Spleen (tissue), 13 donors: ENCODE measurements at places on chromosomes 4 and X. TPM values are rescaled to one million over a fixed set of nuclear protein-coding genes. Genes with fewer than 3 reads are reported as not detected.

DNA sequence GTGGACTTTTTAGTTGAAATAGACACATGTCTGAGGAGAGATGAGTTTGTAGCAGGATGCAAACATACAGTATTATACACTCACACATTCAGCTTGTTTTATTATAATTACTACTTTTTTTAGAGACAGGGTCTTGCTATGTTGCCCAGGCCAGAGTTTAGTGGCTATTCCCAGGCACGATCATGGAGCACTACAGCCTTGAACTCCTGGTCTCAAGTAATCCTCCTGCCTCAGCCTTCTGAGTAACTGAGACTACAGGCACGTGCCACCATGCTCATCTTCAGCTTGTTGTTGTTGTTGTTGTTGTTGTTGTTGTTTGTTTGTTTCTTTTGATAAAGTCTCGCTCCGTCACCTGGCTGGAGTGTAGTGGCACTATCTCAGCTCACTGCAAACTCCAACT is 94.7 kb upstream of the ACSL4 start:
- DNase-seq: no peak

Gene HTN1
- total RNA-seq: not detected

DNA sequence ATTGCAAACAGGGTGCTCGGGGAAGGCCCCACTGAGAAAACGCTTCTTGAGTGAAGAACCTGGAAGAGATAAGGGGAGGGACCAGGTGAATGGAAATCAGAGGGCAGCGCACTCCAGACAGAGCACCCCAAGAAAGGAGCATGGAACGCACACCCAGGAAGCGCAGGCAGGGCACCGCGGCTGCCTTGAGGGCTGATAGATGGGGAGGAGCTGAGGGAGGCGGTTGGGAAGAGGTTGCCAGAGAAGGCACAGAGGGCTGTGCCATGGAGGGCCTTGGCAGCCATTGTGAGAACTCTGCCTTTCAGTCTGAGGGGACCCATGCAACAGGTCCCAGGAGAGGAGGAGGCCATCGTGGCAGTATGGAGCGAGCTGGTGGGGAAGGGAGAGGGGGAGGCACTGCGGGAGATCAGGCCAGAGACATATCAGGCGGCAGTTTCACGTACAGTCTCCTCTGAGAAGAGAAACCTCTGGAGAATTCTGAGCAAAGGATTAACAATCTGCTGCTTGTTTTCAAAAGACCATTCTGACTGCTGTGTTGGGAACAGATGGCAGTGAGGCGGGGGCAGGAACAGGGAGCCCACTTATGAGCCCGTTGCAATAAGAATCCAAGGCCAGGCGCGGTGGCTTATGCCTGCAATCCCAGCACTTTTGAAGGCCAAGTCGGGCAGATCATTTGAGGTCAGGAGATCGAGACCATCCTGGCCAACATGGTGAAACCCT is 83.7 kb downstream of the PCYT1B start:
- no peak for DNase-seq

GRCh38 chr4:127793528-127793927 is 11.4 kb downstream of the HSPA4L start:
- no peak for DNase-seq

Gene MAP9
- total RNA-seq: 4.4 TPM

Gene CFAP47
- total RNA-seq: 0.15 TPM

Gene RGN
- total RNA-seq: 3.0 TPM

DNA sequence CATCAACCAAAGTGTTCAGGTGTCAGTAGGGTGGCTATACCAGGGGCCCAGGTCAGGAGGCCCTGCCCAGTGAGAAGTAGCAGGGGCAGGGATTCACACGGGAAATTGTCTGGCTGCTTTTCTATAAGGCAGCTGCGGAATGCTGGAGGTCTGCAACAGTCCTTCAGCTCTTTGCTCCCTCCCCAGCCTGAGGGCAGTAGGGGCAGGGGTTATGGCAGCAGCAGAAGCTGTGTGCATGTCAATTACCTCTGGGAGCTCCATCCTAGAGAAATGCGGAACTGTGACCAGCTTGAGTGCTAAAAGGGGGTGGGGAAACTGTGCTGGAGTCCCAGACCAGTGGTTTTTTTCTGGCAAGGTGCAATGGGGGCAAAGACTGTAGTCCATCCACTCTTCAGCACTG is 810.4 kb downstream of the PCDH7 start:
- DNase-seq: no peak
